ENCODE measurements at places on chromosomes 5 and 9. TPM values are rescaled to one million over a fixed set of nuclear protein-coding genes. Genes with fewer than 3 reads are reported as not detected.

ARHGEF37 gene
- total RNA-seq: 2.1 TPM

DNA sequence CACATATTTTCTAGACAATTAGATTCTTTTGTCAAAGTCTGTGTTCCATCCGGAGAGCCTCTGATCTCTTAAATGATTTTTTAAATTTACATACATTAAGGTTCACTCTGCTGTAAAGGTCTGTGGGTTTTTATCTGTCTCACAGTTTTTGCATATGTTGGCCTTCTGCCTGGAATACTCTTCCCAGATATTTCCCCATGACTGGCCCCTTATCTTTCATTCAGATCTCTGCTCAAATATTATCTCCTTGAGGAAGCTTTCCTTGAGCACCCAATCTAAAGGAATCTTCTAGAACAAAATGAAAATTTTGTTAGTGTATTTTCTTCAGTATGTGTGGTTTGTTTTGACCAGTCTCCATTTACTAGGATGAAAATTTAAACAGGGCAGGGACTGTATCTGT, 26.3 kb downstream of the FAF2 start:
- no peak for DNase-seq

GZMA gene
- 2.4 TPM for total RNA-seq

RNF183 gene
- 0.64 TPM for total RNA-seq

- no peak for DNase-seq
Observed at GRCh38 chr5:3596857-3597166, 1.2 kb downstream of the IRX1 start.

GRCh38 chr9:124409410-124409809, 5.8 kb downstream of the PSMB7 start:
- no peak for DNase-seq

- DNase-seq: no peak
Observed at GRCh38 chr5:125112196-125112595, 365.8 kb upstream of the ZNF608 start.

BARHL1 gene
- not detected for total RNA-seq

FSTL4 gene
- total RNA-seq: not detected

Data from activated CD4-positive, alpha-beta T cell treated with anti-CD3 and anti-CD28 coated beads for 36 hours (primary cell).